Aorta (tissue), 5 donors: ENCODE measurements at places on chromosomes 7 and 10.

- no peak for DNase-seq
These were observed 367.7 kb downstream of the PHF14 start for GRCh38 chr7:11341285-11341944.

DNA sequence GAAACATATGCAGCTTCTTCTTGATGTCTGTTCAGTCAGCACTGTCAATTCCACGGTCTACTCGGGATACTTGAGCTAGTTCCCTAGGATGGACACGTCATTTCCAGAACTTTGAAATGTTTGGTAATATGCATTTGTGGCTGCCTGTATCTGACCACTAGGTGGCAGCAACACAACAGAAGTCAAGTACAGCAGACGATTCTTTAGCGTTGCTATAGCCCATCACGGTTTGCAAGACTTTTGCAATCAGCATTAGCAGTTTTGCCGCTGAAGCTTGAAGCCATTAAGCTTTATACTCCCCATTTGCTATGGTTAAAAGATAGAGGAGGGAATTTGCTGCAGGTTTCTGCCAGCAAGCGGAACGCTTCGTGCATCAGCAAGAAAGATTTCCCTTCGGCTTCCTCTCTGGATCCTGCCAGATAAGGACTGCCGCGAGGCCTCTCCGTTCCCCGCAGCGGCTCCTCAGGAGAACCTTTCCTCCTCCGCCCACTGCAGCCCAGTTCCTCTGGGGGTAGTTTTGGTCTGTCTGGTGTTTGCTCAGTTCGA lies 63.5 kb downstream of the ABCC2 start:
- DNase-seq: no peak

GRCh38 chr7:157851501-157852067 lies 514.8 kb downstream of the DNAJB6 start:
- peak; percentile 81 for DNase-seq

GRCh38 chr10:116418389-116418788 lies 9.3 kb upstream of the PNLIPRP3 start:
- no peak for DNase-seq

DNA sequence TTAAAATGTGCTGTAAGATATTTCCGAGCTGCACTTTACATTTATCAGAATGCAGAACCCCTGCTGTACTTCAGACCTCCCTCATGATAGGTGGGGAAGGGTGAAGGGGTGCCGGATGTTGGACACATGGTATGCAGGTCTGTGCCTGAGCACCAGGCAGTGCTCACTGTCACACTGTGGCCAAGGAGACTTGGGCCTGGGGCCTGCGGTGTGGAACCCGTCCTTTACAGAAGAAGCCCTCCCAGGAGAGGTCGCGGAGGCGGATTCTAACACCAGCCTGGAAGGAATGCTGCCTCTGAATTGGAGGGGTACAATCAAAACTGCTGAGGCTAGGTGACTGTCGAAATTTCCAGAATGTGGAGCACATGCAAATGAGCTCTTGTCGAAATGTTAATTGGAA lies 34.5 kb downstream of the DNAJB6 start:
- DNase-seq: no peak

DNA sequence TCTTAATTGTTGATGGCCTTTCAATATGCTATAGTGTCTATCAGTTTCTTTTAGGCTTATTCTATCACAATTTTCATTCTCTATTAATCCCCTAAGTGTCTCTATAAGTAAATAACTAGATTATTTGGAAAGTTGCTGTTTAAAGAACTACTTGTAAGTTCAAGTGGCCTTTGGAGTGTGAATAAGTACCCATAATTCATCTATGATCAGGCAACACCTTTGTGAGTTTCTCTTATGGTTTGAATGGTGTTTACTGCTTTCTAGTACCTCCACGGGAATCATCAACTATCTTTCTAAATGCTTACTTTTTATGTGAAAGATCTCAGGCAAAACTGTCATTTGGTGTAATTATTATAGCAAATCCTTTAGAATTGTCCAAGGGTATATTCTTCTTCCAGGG lies 166.7 kb downstream of the POU6F2 start:
- no peak for DNase-seq

DNA sequence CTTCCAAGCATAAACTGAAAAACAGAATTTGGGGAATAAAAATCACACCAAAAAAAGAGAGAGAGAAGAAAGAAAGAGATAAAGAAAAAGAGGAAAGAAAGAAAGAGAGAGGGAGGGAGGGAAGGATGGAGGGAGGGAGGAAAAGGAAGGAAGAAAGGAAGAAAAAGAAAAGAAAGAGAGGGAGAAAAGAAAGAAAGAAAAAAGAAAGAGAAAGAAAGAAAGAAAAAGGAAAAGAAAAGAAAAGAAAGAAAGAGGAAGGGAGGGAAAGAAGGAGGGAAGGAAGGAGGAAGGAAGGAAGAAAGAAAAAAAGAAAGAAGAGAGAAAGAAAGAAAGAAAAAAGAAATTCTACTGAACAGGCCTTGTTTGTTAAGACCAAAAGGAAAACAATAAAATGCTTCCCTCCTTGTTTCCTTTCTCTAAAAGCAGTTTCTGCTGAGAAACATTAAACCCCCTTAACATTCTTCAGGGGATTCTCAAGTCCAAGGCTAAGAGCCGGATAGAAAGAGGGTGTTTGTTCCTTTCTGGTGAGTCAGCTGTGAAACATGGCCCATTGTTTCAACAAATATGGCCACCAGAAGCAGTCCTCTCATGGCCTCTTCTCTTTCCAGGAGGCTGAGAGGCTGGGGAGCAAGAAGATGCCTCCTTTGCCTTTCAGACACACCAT lies 46.9 kb upstream of the GPAM start:
- no peak for DNase-seq

- DNase-seq: no peak
These were observed 45.0 kb downstream of the MRC1 start for GRCh38 chr10:17854044-17854652.

DNA sequence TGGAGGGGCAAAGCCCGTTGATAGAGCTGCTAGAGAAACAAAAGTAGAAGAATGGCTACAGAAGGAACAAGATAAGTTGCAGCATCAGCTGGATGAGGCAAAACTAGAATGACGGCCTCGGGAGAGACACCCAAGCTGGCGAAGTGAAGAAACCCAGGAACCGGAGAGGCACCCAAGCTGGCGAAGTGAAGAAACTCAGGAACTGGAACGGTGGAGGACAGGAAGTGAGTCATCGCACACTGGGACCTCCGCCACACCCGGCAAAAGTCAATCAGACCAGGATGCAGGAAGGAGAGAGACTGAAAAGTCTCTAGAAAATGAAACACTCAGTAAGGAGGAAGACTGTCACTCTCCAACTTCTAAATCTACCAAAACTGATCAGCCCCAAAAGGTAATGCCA lies 133.0 kb upstream of the NEBL start:
- no peak for DNase-seq

DNA sequence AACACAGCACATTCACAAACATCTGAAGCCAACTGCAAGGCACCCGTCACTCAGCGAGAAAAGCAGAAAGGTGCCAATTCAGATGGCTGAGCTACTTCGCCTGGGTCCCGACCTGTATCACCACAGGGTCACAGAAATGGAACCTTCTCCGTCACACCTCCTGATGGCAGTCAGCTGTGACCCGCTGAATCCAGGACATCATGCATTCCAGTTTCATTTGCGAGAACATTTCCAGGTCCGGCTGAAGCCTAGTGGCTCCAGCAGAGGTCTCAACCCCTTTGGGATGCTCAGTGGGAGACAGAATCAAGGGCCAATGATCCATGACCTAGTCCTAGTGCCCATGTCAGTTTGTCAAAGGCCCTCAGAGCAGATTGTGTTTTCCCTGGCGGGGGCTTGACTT lies 193.6 kb upstream of the KLF14 start:
- no peak for DNase-seq

GRCh38 chr7:73366127-73366526 lies 38.2 kb downstream of the FKBP6 start:
- no peak for DNase-seq

GRCh38 chr10:16950656-16951601 lies 133.7 kb upstream of the RSU1 start:
- DNase-seq: no peak

DNA sequence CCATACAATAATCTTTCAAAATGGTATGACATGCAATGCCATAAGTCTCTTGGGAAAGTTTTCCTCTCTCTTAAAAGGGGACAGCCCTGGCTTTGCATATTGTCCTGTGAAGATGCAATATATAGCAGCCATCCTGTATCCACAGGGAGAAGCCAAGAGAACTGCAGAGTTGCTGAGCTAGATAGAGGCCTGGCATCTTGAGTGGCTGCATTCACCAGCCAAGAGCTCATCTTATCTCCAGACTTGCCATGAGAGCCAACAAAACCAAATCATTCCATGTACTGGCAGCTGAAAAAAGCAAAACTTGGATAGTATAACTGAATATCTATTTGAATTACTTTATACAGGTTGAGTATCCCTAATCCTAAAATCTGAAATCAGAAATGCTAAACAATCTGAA lies 348.8 kb downstream of the CALN1 start:
- no peak for DNase-seq

DNA sequence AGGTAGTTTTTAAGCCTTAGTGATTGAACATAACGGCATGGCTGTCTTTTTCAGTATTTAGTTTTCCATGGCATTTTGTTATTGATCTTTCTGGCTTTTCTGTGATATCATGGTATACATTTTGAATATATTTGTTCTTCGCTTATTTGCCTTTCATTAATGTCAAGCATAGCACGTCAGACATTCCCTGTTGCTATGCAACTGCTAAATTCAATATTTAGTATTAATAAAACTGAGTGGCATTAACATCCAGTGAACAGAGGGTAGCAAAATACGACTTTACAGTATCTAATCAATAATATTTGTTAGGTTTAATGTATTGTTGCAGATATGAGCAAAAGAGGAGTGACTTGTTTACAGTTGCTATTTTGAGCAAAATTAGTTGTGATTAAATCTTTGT lies 72.5 kb downstream of the LCOR start:
- DNase-seq: no peak

DNA sequence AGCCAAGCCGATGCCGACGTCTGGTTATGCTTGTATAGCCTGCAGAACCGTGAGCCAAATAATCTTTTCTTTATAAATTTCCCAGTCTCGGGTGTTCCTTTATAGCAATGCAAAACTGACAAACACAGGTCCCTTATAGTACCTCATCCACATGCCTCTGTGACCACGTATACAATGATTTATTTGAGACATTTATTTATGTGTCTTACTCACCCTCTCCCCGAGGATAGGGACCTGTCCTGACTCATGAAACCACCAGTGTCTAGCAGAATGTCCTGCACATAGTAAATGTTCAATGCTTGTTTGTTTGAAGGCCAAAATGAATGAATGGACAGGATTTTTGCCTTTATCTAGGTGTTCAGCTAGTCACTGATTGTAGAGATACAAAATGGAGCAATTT lies 147.9 kb upstream of the FZD8 start:
- no peak for DNase-seq
